ENCODE measurements at places on chromosomes 7 and 10.

DNA sequence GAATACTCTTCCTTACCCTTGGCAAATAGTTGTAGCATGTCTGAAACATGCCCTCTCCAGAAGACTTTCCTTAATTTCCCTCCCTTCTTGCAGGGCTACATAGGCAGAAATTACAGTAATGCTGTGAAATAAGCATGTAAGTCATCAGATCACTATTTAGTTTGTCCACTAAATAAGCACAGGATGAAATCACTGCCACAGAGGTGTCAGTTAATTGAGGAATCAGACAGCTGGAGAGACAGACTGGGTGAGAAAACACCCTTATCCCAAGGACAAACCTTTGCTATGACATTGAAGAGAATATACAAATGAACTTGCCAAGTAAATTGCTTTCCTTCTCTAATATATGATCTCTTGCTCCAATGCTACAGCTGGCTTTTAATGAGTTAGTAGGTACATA, 129.3 kb downstream of the CHRM2 start:
- DNase-seq = no peak

- no peak for DNase-seq
Measured at GRCh38 chr10:72310636-72311035, 36.9 kb downstream of the DDIT4 start.

DNA sequence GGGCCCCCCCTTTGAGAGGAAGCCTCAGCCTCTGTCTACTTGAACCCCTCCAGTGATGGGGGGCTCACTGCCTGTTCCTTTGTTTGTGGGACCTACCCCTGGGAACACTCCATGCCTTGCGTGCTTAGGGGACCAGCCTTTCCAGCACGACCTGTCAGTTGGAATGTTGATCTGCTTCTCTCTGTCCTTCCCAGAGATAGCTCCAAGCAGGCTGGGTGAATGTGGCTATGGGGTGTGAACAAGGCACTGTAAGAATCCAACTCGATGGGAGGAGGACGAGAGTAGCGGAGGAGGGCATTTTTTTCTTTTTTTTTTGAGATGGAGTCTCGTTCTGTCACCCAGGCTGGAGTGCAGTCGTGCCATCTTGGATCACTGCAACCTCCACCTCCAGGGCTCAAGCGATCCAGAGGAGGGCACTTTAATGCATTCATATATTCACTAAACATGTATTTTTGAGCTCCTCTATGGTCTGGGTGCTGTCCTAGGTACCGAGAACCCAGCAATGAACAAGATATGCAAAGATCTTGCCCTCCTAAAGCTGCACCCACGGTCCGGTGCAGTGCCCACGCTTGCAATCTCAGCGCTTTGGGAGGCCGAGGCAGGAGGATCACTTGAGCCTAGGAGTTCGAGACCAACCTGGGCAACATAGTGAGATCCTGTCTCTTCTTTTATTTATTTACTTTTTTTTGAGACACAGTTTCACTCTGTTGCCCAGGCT, 8.5 kb downstream of the CLIP2 start:
- DNase-seq = no peak

DNA sequence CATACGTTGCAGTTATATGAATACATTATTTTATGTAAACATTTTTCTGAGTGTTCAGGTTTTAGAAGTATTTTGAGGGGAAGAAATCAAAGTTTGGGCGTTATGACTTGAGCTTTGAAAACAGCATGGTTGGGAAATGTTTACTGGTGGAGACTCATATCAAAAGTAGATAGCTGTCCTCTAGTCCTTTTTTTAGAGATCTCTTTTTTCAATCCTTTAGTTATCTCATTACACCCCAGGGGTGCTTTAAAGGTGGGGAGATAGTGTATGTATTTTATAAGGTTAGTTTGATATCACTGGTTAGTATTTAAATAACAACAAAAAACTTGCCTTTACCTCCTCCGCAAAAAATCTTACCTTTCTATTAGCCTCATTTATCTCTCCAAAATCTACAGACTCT, 2.3 kb downstream of the DMTF1 start:
- DNase-seq = no peak

GRCh38 chr10:12709000-12709401, 292.5 kb downstream of the CCDC3 start:
- DNase-seq = no peak

DNA sequence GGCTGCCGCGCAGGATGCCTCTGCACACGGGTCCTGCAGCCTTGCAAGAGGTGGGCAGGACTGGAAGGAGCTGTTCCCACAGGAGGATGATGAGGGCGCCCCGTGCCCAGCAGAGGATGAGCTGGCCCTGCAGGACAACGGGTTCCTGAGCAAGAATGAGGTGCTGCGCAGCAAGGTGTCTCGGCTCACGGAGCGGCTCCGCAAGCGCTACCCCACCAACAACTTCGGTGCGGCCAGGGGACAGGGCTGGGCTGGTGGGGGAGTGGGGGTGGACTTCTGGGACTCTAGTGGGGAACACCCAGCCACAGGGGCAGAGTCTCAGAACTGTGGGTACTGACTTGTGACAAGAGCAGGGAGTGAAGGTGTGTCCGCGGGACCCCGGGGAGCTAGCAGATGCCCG, 16.0 kb downstream of the ZFYVE27 start:
- no peak for DNase-seq

DNA sequence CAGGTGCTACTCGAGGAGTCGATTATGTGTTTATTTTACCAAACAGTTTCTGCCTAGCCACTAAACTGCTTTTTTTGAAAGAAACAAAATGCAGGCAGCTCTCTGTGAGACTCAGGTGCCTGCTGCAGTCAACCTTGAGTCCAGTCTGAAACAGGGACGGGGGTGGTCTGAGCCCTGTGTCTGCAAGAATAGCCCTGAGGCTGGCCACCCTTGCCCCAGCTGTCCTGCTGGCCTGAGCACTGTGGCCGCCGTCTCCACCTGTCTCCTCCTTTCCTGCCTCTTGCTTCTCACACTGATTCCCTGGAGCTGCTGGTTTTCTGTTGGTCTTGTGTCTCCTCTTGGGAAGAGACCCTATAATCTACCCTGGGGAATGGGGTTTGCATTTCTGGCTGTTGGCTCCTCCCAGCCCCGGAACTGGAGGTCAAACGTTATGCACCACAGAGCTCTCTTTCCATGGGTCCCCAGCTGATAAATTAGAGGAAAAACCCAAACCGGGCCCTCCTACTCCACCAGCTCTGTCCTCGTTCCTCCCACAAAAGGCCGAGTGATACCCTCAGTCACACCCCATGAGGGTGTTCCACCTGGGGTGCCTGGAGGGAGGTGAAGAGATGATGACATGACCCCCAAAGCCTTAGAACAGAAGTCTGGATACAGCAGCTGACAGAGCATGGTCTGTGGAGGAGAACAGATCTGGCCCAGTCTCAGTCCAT, 15.0 kb upstream of the SLC18A3 start:
- no peak for DNase-seq

- DNase-seq = no peak
Measured at GRCh38 chr10:8369666-8370065, 315.2 kb downstream of the GATA3 start.

DNA sequence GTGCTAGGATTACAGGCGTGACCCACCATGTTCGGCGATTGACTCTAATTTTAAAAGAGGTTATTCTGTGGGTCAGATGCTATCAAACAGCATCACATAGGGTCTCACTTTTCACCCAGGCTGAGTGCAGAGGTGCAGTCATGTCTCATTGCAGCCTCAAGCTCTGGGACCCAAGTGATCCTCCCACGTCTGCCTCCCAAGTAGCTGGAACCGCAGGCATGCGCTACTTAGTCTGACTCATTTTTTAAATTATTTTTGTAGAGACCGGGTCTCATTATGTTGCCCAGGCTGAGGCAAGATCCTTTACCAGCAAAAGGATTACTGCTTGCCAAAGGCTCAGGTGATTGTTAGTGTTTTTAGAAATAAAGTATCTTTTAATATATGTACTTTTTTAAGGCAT, 42.9 kb upstream of the STOX1 start:
- DNase-seq = no peak

DNA sequence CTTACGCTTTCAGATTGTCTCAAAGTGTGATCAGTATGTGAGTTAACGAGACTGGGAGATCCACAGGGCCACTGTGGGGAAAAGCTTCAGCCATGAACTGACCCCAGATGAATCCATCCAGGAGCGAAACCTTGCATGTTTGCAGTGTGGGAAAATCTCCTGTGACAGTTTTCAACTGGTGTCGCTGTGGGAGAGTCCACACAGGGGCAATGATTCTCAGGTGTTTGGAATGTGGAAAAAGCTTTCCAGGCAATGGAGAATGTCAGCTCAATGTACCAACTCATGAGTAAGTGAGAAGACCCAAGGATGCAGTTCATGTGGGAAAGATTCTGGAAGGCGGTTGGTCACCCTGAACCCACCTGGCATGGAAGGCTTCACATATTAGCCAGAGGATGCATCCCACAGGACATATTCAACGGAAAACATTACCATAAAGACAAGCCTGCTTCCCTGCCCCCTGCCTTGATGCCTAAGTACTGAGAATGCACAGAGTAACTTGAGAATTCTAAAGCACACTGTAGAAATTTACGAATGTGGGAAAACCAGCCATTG, 204.1 kb upstream of the BMPER start:
- no peak for DNase-seq

- DNase-seq = no peak
Measured at GRCh38 chr10:109480836-109481235, 442.5 kb downstream of the XPNPEP1 start.

DNA sequence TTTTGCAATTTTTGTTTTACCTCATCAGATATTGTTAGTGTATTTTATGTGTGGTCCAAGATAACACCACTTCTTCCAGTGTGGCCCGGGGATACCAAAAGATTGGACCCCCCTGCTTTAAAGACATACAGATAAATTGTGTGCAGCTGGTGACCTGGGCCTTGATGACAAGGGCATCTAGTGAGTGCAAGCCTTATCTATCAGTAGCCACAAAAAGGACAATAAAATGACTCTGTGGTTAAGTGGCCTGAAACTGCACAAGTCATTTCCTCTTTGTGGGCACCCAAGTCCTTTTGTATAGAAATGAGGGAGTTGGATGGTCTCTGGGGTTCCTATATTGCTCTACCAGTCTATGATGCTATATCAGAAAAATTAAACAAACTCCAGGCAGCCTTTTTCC, 98.1 kb downstream of the PARD3 start:
- DNase-seq = no peak

DNA sequence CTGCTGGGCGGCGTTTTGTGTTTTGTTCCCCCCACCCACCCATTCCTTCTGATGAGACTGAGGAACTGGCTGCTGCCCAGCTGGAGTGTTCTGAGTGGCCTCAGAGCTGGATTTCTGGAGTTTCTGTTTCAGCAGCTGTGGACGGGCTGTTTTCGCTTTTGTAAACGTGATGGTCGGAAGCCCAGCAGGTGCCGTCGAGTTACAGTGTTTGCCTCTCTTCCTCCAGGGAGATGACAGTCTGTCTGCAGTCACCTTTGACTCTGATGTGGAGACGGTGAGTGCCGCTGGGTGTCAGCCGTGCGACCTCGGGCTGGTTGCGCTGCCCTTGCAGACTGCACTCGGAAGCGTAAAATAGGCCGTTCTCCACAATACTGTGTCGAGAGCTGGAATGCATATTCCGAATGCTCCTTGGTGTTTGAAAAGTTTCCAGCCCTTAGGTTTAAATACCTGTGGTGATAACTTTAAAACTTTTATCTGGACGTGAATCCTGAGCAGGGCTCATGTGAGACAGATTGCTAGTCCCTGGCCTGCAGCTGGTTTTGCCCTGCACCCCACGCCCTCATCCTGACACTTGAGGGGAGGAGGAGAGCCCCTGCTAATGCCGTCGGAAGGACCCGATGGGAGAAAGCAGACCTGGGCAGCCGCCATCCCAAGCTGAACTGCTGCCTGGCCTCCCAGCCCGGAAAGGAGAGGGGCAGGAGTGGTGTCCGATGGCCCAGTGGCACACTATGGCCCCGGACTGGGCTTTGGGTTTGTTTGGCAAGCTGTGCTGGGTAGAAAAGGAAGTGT, 8.3 kb downstream of the IQCE start:
- no peak for DNase-seq

GRCh38 chr7:34755008-34755407, 97.0 kb downstream of the NPSR1 start:
- DNase-seq = no peak

DNA sequence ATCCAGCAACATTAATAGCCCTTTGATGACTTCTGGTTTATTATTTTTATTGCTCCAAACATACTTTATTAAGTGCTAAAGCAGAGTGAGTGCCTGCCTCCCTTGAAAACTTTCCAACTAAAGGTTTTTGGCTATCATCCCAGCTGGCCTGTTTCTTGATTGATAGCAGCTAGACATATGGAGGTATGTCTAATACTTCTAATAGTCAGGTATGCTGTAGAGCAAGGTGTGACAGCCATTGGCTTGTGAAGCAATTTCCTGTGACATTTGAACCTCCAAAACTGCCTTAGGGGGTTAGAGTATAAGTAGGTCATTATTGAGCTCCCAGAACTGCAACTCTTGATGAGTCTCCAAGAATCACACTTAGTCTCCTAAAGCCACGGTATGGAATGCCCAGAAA, 55.8 kb downstream of the LOXL4 start:
- no peak for DNase-seq

DNA sequence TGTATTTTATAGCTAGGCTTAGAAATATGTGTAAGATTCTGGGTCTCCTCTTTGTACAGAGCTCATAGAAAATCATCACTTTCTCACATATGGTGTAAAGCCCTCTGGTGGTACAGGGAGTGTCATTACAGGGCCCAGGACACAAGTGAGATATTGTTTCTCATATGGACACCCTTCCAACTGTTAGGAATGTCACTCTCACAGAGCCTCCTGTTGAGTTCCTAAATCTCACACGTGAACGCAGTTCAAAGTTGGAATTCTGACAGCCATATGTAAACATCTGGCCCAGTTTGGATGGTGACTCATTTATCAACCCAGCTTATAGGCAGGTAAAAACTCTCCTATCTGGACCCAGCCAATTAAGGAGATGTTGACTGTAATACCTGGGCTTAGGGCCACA, 35.4 kb upstream of the ZNF107 start:
- no peak for DNase-seq

- no peak for DNase-seq
Measured at GRCh38 chr10:32384171-32384570, 37.2 kb upstream of the EPC1 start.

DNA sequence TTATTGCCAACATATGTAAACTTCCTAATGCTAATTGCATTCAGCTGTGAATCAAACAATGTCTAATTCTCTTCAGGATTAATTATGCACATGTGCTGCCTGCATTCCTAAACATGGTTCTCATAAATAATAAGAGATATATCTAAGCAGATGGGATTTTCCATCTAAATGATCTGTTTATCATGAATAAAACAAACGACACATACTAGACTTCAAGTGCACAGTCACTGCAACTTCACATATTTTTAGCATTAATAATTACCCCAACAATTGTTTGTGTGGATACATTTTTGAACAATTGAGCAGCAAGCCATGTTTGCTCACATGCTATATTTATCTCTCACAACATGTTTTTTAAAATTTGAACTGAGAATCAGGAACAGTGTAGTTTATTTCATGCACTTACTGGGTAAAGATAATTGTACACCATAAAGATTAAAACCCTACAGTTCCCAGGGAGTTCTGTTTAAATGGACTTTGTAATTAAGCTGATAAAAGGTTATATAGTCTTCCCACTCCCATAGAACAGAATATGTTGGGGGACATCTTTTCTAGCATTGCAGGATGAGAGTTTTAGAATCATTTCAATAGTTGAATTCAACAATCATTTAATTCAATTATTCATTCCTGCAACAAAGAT, 378.5 kb downstream of the MDFIC start:
- no peak for DNase-seq

GRCh38 chr10:72340510-72341261, 14.0 kb downstream of the DNAJB12 start:
- DNase-seq = no peak

Data from right renal cortex interstitium (tissue), 3 donors.